Mesenteric fat pad (tissue), 1 donor: ENCODE measurements at places on chromosomes 16 and 17. TPM values are rescaled to one million over a fixed set of nuclear protein-coding genes. Genes with fewer than 3 reads are reported as not detected.

The MMP2 gene
- 521 TPM for total RNA-seq

The FBXO39 gene
- total RNA-seq, result 0.90 TPM

The KRTAP4-8 gene
- not detected for total RNA-seq

The MYL4 gene
- total RNA-seq, result 1.5 TPM

The KRTAP4-5 gene
- not detected for total RNA-seq

The TMEM106A gene
- total RNA-seq, result 25.4 TPM
